ENCODE measurements at places on chromosomes 5 and 9.

DNA sequence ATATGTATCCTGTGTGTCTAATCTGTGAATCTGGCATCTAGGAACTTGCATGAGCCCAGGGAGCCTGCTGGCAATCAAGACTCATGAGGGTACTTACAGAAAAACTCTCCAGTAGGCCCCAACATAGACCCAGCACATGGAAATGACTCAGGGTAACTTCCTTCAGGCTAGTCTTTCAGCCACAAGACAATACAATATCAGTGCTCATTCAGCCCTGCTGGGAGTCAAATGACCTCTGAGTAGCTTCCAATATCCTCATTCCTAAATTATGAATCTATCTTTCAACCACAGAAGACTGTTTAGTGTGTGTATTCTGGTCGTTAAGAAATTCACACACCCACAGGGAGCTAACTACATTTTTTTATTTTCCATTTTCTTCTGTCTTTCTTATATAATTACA, 1273.0 kb downstream of the EFNA5 start:
- peak; percentile 82 for DNase-seq

- DNase-seq = peak; percentile 14
Measured at GRCh38 chr9:118962426-118962825, 406.8 kb downstream of the BRINP1 start.

DNA sequence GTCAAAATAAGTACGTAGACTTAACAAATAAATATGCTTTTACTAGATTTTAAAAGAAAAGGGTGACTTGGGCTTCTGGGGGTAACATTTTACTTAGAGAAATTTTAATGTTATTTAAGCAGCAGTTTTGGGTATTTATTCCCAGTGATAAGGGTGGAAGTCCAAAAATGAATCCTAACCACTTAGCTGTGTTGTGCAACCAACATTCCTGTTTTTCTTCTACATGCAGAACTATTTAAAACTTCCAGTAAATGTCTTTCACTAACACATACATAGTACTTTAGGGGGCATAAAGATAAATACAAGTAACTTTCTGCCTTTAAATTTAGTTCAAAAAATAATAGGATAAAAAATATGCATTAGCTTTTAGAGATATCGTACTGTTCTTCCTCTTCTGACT, 436.7 kb downstream of the CTNND2 start:
- DNase-seq = no peak

DNA sequence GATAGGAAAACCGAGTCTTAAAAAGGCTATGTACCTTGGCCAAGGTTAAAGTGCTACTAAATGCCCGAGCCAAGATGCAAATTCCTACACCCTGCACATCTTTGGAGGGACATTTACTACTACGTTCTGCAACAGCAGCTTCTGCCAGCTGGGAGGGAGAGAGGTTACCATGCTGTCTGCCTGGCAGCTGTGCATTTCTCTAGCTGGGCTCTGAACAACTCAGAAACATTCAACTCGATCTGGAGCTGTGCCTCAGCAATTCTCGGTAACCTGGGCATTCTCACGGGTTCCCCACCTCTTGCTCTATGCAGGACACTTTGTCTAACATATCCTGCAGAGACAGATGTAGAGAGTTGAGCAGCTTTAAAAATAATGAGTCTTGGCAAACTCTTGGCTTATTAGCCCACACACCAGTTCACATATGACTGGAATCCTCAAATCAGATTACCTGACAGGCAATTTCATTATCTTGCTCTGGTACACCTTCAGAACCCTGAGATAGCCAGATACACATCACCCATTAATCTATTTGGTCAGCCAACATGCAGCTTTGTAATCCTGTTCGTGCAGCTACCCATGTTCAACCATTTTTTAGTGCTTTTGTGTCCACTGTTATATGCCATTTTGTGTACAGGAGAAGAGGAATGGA, 115.8 kb downstream of the EFNA5 start:
- no peak for DNase-seq

- DNase-seq = no peak
Measured at GRCh38 chr9:107546859-107547258, 57.3 kb upstream of the KLF4 start.

- DNase-seq = no peak
Measured at GRCh38 chr5:139019211-139019610, 144.1 kb upstream of the LRRTM2 start.

- DNase-seq = no peak
Measured at GRCh38 chr9:130196643-130197042, 24.4 kb downstream of the NCS1 start.

DNA sequence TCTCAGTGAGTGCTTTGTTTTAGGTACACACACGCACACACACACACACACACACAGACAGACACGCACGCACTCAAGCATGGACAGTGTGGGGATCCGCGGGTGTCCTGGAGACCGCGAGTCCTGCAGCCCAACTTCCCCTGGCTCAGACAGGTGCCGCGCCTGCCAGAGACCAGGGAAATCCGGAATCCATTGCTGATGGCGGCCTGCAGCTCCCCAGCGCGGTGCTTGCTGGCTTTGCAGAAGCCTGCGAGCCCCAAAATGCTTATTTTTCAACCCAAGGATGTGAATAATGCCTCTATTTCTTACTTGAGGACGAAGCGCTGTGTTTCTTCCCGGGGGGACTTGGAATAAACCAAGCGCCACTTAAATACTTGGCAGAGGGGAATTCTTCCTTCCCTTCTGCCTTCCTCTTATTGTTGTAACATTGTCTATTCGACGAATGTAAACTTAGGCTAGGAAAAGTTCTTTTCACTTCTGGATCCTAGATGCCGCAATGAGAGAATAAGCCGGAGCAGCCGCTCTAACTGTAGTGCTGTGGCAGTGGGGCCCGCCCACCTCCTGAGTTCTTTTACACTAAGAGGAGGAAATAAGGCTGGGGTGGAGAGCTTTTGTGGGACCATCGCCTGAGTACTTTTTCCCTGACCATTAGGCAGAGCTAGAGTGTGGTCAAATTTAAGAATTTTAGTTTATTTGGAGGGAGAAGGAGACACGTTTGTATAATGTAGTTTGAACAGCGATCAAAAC, 802 bp downstream of the ITGA2 start:
- DNase-seq = peak; percentile 47

GRCh38 chr5:132322266-132322665, 28.1 kb downstream of the SLC22A4 start:
- no peak for DNase-seq

DNA sequence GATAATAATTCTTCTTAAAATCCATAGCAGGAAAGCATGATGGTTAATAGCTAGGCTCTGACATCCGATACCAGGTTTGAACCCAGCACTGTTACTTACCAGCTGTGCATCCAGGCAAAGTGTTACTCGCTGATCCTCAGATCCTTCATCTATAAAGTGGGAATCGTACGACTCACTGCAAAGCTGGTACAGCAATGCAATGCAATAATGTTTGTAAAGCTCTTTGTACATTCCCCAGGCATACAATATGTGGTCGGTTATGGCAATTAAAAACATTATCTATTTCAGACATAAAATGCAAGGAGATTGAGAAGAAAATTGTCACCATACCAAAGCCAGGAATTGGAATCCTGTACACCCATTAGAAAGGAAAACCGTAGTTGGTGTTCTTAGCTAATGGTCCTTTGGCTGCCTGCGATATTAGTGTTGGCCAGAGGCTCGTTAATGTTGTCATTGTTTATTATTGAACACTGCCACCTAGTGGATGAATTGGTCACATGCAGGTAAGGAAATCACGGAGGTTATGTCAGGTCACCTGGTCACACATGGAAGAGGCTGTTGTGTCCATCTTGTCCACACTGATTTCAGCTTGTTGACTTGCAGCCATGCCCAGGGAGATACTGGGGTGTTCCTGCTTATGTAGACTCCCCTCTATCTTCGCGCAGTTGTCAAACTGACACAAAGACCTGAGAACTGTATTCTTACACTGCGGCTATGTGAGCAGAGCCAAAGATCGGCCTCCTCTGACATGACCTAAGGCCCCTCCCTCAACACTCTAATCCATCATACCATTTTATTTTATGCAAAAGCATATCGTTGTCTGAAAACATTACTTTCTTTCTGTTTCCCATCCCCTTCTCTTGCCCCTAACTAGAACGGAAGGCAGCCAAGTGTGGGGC, 87.5 kb upstream of the PPP2R2B start:
- peak; percentile 66 for DNase-seq

- no peak for DNase-seq
Measured at GRCh38 chr5:20574576-20574975, 586.6 kb upstream of the CDH18 start.

DNA sequence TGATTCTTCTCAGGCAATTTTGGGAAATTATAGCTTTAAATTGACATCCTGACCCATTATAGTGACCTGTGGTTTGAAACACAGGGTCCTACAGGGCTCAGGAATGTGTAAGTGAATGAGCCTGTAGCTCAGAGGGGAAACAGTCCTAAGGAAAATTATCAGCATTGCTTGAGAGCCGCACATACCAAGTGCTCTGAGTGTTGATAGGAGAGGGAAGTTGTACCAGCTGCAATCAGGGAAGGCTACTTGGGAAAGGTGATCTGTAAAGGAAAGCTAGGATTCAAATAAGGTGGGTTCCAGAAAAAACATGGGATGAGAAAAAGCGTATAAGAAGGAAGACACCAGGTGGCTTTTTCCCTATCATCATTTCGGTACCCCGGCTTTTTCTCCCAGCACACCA, 4.4 kb upstream of the SLC25A51 start:
- peak; percentile 23 for DNase-seq

GRCh38 chr5:142827934-142828576, 57.9 kb downstream of the ARHGAP26 start:
- peak; percentile 17 for DNase-seq

DNA sequence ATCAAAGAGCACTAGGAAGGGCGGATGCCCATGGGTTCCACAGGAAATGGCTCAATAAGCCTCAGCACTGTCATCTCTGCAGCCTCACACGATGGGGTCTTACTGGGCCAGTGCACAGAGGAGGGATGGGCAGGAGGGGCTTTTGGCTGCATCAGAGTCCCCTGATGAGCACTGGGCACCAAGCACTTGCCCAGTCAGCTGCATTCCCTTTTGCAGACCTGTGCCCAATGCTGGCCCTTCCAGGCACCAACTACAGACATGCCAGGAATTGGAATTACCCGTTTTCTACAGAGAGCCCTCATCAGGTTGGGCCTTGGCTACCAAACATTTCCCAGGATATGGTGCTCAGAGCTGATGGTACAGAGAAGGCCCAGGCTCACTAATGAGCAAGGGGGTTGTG, 182.5 kb downstream of the HSPA4 start:
- DNase-seq = no peak

- DNase-seq = no peak
Measured at GRCh38 chr5:108260858-108261170, 121.1 kb downstream of the FBXL17 start.

DNA sequence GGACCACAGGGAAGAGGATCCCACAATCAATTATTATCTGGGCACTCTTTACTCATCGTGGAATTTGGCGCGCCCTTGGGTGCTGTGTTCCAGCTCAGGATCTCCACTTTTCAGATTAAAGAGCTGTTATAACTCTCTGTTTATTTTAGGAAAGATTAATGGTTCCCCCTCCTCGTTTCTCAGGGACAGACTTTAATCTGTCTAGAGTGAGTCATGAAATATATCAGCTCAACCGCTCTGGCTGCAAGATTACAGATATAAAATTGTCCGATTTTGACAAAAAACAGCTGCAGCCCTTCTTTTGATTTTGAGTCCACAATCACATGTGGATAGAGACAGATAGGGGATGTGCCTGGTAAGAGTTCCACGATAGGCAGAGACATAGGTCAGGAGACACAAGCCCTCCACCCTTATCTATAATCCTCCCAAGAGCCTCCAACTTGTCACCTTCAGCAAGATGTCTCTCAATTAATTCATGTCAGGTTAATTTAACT, 77.6 kb upstream of the ANKRD55 start:
- DNase-seq = peak; percentile 95

GRCh38 chr9:127411122-127411521, 13.1 kb upstream of the ZNF79 start:
- no peak for DNase-seq

GRCh38 chr9:78291240-78291925, 5.5 kb upstream of the PSAT1 start:
- no peak for DNase-seq

GRCh38 chr5:16037121-16037845, 142.3 kb downstream of the MARCHF11 start:
- DNase-seq = no peak

DNA sequence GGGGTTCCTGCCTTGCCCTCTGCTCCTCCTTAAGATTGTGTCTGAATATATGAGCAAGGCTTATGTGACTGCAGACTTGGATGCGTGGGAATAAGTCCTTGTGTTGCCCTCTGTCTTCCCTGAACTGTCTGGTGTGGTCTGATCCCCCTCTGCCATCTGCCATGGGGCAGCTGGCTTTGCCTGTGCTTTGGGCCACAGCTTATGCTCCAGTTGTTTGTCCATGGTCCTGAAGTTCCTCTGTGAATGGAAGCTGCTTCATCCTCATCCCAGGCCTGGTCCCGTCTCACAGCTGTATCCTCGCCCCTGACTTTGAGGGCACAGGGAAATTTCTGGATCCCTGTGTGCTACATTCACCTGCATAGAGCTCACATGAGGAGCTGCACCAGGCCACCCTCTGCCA, 14.7 kb downstream of the IL31RA start:
- DNase-seq = peak; percentile 58

GRCh38 chr5:65926276-65926783, at the start of gene ERBIN:
TSS of gene ERBIN (plus strand) at chr5:65926575. CDS start at chr5:65992719, 66,144 bp downstream.
- peak; percentile 89 for DNase-seq

DNA sequence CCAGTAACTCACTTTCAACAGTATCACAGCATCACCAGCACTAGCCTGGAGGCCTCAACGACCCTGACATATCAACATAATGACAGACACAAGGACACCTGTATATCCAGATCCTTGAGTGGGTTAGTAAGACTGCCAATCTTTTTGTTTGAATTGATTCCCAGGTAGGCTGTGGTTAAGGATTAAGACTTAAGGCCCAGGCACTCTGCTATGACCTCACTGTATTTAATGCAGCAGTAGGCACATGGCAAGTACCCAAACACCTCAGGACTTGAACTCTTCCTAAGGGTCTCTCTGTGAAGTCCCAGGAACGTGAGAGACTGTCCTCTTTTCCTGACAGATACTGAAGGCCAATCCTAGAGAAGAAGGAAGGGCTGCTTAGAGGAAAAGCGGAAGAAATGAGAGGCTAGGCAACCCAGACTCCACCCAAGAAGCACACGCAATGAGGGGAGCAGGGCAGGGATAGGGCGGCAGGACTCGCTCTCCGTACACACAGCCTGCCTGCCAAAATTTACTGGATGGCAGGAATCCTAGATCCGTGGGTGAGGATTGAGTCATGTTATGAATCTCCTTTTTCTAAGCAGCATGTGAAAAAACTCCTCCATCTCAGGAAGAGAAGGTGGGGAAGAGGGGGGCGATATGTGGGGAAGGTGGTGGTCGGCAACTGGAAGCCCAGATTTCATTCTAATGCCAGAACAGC, 93.4 kb downstream of the SIL1 start:
- peak; percentile 94 for DNase-seq

DNA sequence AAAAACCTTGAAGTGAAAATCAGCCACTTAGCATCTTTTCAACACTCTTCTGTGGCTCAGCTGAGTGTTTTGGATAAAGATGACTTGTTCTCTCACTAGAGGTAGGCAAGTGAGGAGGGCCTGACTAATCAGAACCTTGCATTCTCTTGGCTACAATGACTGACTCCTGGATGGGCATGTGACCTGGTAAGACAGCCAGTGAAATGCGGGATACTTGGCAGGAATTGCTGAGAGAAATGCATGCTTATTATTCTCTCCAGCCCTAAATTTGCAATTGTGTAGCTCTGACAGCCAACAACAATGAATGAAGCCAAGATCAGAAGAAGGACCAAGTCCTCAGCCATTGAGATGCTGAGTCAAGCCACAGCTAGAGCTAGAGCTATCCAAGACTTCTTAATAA, 490.5 kb upstream of the ZNF608 start:
- no peak for DNase-seq

Data from amniotic epithelial cell (primary cell).